ENCODE measurements at places on chromosomes 12 and 14. TPM values are rescaled to one million over a fixed set of nuclear protein-coding genes. Genes with fewer than 3 reads are reported as not detected.

DAAM1 gene
- 19.5 TPM for total RNA-seq

IGF1 gene
- not detected for total RNA-seq

GPR132 gene
- 5.1 TPM for total RNA-seq

IL31 gene
- total RNA-seq: not detected

FLVCR2 gene
- not detected for total RNA-seq

KRAS gene
- total RNA-seq: 14.3 TPM

PLEKHG3 gene
- total RNA-seq: 30.9 TPM

GRCh38 chr12:130879212-130879686 lies 7.4 kb downstream of the RAN start:
- DNase-seq: peak; percentile 32

- DNase-seq: peak; percentile 27
These were observed 52.0 kb downstream of the KCNMB4 start for GRCh38 chr12:70418101-70418500.

DNA sequence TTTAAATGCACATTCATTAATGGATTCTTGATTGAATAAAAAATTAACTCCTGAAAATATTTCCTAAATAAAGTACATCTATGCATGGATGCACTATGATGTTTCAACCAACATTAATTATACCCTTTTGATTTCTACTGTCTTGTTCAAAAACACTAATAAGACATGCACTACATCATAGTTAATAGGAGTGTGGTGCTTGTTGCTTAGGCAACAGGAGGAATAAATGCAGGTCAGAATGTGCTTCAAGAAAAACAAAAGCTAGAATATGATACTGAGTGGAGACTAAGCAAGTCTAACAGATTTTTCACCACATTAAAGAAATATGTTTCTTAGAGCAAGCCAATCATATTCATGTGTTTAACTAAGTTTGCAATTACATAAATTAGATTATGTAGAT lies 495.8 kb upstream of the GARIN6 start:
- no peak for DNase-seq

- DNase-seq: no peak
These were observed 31.2 kb upstream of the CHPT1 start for GRCh38 chr12:101666052-101666728.

GRCh38 chr14:104450811-104451401 lies 128.7 kb upstream of the C14orf180 start:
- no peak for DNase-seq

GRCh38 chr14:65972891-65973290 lies 513.3 kb upstream of the CCDC196 start:
- DNase-seq: peak; percentile 23

DNA sequence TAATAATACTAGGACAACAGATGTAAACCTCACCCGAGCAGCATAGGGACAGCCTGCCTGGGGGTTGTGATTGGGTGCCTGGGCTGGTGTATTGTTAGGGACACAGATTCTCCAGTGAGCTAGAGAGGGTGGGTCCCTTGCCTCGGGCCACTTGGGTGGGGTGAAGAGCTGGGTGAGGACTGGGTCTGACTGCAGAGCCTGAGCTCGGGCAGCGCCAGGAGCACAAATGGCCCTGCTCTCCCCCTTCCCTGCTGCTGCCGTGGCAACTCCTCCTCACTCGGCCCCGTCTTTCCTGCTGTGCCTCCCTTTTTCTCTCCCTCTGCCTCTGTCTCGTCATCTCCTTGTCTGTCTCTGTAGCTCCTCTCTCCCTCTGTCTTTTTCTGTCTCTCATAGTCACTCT lies 115.4 kb downstream of the GLT1D1 start:
- no peak for DNase-seq

GRCh38 chr12:88015825-88016224 lies 13.4 kb downstream of the C12orf50 start:
- no peak for DNase-seq

- peak; percentile 78 for DNase-seq
These were observed 236.4 kb downstream of the PCNX1 start for GRCh38 chr14:71143381-71144290.

DNA sequence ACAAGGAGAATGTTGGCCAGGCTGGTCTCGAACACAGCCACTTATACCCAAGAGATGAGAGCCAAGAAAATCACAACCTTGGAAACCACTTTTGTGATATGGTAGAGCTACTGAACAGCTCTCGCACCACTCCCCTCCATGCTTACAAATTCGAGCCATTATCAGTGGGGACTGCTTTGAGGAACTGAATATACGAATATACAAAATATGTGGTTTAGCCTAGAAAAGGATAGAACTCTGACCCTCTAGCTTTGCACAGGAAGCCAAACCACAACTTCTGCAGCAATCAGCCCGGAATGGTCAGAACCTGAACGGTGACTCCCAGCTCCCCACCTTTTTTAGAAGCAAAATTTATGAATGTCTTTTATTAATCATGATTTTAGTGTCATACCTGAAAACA lies 129.8 kb upstream of the TMEM132C start:
- no peak for DNase-seq

DNA sequence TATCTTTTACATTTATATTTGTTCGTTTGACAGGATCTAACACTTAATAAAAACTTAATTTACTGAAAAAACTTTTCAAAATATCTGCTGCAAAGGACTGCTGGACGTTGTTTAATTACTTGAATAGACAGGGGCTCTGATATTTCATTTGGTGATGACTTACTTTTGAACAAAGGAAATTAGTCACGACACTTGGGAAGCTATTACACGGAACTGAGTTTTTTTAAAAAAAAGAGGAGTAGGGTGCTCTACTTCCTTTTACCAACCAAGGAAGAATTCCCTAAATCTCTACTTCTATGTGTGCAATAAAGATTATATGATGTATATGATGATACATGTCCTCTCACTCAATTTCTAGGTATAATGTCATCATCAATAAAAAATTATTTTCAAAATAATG lies 4.7 kb downstream of the FGD6 start:
- DNase-seq: no peak

DNA sequence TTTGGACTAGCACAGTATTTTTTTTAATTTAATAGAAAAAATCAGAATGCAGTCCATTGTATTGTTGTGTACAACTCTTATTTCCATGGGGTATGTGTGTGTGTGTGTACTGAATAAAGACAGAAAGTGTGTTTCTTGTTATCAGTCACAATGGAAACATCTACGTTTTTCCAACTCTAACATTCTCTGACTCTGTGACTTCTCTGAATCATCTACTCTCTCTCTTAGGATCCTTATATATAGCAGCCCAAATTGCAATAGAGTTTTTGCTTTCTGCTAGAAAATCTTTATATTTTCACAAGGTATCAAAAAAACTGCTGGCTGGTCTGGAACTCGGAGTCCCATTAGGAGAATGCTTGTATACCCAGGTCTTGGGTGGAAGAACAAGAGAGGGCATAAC lies 138.9 kb upstream of the ARID2 start:
- no peak for DNase-seq

DNA sequence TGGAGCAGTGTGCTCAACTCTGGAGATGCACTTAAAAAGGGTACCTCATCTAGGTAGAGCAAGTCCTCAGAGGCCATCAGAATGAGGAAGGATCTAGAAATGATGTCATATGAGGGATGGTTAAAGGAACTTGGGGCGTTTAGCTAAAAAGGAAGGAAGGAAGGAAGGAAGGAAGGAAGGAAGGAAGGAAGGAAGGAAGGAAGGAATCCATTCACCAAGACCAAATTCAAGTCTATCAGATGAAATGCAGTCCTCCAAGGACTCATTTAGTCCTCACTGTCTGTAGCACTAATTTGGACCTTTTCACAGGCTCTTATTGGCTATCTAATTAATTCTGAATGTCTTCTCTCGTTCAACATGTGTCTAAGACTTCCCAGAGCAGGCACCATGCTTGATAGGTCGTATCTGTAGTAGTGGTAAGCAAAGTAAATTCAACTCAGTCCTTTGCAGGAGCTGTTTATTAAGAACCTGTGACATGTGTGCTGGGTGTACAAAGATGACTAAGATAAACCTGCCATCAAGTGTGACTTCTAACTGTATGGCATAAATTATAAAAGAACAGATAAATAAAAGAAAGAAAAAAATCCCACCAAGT lies 63.5 kb downstream of the LLPH start:
- no peak for DNase-seq

GRCh38 chr14:94042433-94043091 lies 16.4 kb downstream of the OTUB2 start:
- DNase-seq: no peak

DNA sequence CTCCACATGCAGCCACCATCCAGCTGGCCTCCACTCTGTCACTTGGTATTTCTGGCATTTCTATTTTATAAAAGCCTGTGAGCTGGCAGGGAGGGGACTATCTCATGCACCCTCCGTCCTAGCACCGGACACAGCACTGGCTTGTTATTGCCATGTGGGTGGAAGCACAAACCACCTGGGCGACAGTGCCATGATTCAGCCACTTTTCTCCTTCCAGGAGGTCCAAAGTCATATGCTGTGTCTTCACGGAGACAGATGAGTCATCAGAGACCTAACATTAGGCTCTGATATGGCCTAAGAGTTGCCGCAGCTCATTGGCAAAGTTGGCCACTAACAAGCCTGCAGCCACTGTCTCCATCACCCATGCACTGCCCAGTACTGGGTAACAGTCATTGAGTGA lies 1123.0 kb downstream of the VRK1 start:
- peak; percentile 51 for DNase-seq

DNA sequence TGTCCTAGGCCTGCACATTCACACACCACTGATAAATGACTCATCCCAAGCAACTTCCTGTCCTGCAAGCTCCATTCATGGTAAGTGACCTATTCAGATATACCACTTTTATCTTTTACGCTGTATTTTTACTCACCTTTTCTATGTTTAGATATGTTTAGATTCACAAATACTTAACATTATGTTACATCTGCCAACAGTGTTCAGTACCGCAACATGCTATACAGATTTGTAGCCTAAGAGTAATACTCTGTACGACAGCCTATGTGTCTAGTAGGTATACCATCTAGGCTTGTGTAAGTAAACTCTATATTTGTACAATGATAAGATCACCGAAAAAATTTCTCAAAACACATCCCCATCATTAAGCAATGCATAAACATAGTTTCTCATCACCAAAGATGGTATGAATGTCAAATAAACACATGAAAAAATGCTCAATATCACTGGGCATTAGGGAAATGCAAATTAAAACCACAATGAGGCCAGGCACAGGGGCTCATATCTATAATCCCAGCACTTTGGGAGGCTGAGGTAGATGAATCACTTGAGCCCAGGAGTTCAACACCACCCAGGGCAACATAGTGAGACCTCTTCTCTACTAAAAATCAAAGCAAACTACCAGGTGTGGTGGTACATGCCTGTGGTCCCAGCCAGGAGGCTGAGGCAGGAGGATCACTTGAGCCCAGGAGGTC lies 20.7 kb downstream of the ATXN2 start:
- peak; percentile 70 for DNase-seq

GRCh38 chr14:71321574-71322315 lies 414.5 kb downstream of the PCNX1 start:
- DNase-seq: peak; percentile 70

DNA sequence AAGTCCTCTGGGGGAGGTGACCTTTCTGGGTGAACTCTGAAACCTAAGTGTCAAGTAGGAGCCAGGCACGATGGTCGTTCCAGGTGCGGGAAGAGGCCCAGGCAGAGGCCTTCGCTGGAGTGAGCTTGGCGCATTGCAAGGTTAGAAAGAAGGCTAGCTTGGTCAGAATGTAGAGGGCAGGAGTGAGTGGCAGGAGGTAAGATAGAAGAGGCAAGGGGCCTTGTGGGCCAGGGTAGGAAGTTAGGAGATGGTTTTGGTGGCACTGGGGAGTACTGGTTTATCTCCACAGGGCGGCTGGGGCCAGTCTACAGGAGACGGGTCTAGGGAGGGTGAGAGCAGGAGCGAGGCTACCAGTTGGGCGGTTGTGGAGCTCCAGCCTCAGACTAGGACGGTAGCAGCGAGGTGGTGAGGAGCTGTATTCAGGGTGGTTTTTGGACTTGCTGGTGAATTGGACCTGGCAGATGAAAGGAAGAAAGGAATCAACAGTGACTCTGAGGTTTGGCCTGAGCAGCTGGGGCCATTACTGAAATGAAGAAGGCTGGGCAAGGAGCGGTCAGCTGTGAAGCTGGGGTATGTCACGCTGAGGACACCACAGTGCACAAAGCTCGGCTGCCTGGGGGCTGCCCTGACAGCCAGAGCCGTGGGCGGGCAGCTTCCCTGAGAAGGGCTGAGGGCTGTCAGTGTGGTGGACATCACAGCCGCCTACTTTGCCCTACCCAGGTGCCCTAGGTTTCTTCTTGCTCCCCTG lies 9.0 kb downstream of the MLXIP start:
- no peak for DNase-seq

- DNase-seq: no peak
These were observed 89.5 kb upstream of the NOVA1 start for GRCh38 chr14:26687301-26687837.

GRCh38 chr14:21136024-21136423 lies 19.8 kb downstream of the OR5AU1 start:
- no peak for DNase-seq

DNA sequence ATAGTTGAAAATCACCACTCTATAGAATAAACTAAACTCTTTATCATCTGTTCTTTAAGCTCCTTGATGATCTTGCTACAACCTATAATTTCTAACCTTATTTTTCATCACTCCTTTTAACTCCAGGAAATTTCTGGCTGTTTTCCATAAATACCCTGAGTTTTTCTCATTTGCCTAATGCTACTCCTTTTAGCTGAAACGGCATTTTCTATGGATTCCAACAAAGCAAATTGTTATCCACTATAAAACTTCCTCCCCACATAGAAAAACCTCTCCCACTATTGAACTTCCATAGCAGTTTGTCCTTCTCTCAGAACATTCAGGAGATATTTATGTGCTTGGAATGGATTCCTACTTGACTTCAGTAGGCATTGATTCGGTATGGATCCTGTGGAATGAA lies 122.8 kb downstream of the SLC41A2 start:
- DNase-seq: no peak

DNA sequence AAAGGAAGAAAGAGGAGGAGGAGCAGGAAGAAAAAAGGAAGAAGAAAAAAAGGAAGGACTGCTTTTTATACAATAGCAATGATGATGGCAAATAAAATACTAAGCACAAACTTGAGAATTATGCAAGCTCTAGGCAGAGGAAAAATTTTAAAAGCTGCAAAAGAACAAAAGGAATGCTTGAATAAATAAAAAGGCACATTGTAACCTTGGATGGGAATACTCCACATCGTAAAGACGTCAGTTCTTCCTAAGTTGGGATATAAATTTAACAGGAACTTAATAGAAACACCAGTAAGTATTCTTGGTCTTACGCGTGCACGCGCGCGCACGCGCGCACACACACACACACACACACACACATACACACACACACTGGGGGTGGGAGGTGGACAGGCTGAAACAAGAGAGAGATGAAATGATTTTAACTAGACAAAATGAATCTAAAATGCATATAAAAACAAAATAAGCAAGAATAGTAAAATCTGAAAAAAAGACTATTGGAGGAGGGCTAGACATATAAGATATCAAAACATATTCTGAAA lies 43.0 kb downstream of the SERPINA3 start:
- DNase-seq: no peak
